ENCODE measurements at places on chromosomes 2 and 18. TPM values are rescaled to one million over a fixed set of nuclear protein-coding genes. Genes with fewer than 3 reads are reported as not detected.
A peak's percentile ranks its signal among the peaks of the same experiment; 100 is the strongest.

DNA sequence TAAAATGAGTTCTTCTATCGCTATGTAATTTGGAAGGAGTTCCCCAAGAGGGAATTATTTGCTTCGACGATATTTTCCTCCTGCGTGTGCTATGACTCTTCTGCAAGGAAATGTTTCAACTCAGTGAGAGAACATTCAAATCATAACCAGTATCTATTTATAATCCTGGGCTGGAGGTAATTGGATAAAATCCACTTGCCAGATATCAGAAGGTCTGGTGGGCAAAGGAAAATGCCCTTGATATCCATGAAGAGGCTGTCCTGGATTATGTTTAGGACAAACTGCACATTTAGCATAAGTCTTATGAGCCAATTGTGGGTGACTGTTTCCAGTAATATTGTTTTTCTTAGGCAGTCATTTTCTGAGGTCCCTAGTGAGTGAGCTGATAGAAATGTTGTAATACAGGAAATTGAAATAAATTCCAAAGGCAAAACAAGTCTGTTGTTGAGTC lies 17.7 kb downstream of the RPIA start:
- DNase-seq, result peak; percentile 28

GRCh38 chr2:237866101-237866621 lies 6.7 kb downstream of the RAMP1 start:
- DNase-seq, result peak; percentile 65

GRCh38 chr18:10937743-10938640 lies 211.4 kb downstream of the PIEZO2 start:
- no peak for DNase-seq

- peak; percentile 28 for DNase-seq
These were observed 31.1 kb downstream of the HDAC4 start for GRCh38 chr2:239369631-239370161.

COLEC12 gene
- total RNA-seq, result 3.9 TPM
